Bronchial smooth muscle cell (primary cell): ENCODE measurements at places on chromosomes 5 and 9. TPM values are rescaled to one million over a fixed set of nuclear protein-coding genes. Genes with fewer than 3 reads are reported as not detected.

The C8G gene
- 0.32 and 0.69 TPM in 2 replicates for total RNA-seq

The INSL6 gene
- total RNA-seq: not detected in 2 replicates

The IL9 gene
- not detected in 2 replicates for total RNA-seq

The NTRK2 gene
- under 0.01 and 0.26 TPM in 2 replicates for total RNA-seq

The IL5 gene
- not detected in 2 replicates for total RNA-seq
